ENCODE measurements at places on chromosomes 2 and 18. TPM values are rescaled to one million over a fixed set of nuclear protein-coding genes. Genes with fewer than 3 reads are reported as not detected.
A peak's percentile ranks its signal among the peaks of the same experiment; 100 is the strongest.

DNA sequence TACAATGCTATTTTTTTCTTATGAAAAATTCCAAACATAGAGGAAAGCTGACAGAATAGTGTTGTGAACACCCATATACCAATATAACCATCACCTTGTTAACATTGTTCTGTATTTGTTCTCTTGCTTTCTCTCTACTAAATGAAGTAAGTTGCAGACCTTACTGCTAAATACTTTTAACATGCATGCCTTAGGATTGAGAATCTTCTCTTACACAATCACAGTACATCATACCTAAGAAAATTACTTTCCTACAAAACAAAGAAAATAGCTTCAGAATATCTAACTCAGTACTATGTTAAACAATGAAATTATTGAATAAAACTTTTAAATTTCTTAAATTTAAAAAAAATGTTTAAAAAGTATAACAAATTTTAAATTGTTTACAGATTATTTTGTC, 136.5 kb downstream of the UBR3 start:
- DNase-seq, result peak; percentile 34

Gene DSEL
- total RNA-seq, result 101 TPM

GRCh38 chr2:239308661-239309397, 92.0 kb downstream of the HDAC4 start:
- DNase-seq, result peak; percentile 95

GRCh38 chr2:219056176-219056895, 4.4 kb downstream of the IHH start:
- no peak for DNase-seq

DNA sequence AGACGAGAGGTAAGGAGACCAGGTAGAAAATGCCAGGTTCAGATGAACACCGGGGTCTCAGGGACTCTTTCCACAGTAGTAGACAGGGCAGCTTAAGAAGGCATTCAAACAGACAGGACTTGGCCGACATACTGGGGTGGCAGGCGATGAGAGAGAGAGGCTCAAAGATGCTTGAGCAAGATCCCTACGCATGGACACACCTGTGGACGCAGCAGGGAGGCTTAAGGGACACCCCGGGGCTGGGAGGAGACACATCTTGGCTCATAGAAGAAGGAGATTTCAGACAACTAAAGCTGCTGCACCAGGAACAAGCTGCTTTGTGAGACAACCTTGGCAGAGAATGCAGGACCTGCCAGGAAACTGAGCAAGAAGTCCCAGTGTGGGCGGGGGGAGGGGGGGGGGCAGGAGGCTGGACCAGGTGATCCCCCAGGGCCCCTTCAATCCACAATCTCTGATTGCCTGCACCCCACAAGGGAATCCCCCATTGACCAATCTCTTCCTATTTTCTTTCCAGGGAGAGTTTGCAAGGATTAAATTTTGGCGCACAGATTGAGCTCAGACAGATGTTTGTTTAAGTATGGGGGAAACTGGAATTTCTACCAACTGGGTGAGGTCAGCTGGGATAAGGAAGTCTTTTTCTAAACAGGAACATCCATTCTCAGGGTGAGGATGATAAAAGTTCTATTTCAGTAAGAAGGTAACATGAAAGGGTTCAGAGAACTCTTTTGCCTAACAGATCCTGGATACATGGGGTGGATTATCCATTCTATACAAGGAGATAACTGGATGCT, 400.7 kb downstream of the NBAS start:
- peak; percentile 45 for DNase-seq

Gene NXPH2
- total RNA-seq, result under 0.01 TPM

- DNase-seq, result no peak
Observed at GRCh38 chr2:6336752-6337471, 528.8 kb downstream of the CMPK2 start.

DNA sequence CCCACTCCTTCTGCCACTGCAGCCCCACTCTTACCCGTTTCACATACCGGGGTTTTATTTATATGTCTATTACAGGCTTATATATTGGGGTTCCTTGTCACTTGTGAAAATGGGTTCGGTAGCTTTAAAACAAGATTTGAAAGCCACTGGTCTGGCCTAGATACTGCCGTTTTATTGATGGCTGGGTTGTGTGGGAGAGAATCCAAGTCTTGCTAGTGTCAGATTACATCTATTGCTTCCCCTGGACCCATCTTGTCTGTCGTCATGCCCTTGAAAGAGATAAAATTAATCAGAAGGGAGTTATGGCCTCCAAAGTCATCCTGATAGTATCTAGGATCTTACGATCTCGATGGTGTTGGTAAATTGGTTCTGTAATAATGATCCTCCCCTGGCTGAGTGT, 79.4 kb downstream of the EIPR1 start:
- peak; percentile 20 for DNase-seq

- peak; percentile 88 for DNase-seq
Observed at GRCh38 chr2:43340066-43340465, 113.7 kb upstream of the ZFP36L2 start.

Gene RAB31
- total RNA-seq, result 48.6 TPM

DNA sequence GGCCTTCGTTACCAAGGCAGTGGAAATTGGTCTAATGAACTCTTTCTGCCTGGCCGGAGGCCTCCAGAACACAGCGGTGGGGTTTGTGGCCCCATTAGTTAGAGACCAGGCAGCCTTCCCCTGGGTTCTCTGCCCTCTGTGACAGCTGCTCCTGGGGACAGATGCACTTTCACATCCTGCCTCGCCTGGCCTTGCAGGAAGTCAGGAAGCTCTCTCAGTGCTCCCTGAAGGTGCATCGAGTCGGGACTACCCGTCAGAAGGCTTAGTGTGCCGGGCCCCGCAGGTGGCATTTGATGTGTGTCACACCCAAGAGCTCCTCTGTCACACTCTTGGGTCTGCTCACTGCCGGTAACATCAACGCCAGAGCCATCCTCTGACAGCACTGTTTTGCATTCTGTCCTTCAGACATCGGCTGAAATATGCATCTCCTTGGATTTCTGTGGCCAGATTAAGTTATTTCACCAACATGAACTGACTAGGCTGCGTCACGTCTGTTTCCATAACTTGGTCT, 158.3 kb downstream of the LDLRAD4 start:
- DNase-seq, result no peak

DNA sequence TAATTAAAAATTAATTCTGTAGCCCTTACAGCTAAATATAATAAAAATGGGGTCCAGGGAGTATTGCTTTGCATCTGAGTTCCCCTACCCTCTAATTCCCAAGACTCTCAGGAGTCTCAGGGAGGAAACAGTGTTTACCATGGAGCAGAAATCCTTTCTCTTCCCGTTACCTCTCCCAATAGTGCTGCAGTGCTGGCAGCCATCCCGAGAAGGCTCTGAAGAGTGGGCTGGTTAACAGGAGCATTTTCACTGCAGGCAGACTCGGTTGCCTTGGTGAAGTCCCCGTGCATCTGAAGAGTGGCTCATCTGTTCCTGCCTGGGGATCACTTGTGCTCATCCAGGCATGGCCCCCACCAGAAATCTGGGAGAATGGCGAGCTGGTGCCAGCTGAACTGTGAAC, 41.8 kb upstream of the TMEM178A start:
- DNase-seq, result no peak

- no peak for DNase-seq
Observed at GRCh38 chr2:166651991-166652390, 157.9 kb upstream of the SCN7A start.

DNA sequence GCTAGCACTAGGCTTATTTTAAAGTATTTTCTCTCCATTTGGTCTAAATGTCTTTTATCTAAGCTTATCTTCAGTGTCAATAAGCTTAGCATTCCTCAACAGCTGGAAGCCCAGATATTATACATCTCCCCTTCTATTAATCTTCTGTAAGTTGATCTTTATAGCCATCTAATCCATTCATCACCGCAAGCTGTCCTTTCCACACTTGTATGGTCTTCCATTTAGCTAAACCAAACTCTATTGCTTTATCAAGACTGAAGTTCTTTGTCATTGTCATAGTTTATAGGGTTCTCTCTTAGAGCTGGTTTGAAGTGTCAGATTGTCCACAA, 101.3 kb upstream of the GPR45 start:
- no peak for DNase-seq

GRCh38 chr2:117502121-117502520, 312.4 kb upstream of the DDX18 start:
- no peak for DNase-seq

Gene MTHFD2
- 174 TPM for total RNA-seq

Gene KDM3A
- 15.1 TPM for total RNA-seq

- no peak for DNase-seq
Observed at GRCh38 chr2:128427413-128427755, 108.7 kb upstream of the HS6ST1 start.

DNA sequence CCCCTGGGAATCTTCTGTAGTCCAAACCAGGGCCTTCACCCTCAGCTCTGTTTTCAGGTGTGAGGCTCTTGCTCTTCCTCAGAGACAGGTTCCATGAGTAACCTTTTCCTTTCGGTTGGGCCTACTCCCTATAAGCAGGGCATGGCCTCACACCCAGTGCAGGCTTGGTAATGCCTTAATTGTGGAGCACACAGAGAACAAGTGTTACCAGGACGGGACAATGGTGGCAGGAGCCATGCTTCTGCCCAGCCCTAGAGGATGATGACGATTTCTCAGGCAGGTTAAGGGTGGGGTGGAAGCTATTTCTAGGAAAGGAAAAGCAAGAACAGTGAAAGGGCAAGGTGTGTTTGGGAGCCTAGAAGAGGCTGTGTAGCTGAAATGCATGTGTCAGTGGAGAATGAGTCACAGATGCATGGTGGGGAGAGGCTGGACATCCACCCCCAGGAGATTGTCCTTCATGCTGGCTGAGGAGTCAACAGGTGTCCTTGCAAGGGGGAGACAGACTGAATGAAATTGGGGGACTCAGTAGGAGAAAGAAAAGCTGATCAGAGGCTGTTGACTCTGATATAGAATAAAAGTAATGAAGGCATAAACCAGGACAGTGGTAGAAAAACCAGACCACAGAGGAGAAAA, 22.0 kb upstream of the SERPINB12 start:
- DNase-seq, result no peak

GRCh38 chr2:119518401-119519056, 5.8 kb downstream of the SCTR start:
- no peak for DNase-seq

- DNase-seq, result no peak
Observed at GRCh38 chr18:48802543-48803290, 148.0 kb downstream of the SMAD7 start.

Gene MTA3
- 25.8 TPM for total RNA-seq

Measured in fibroblast of villous mesenchyme (primary cell).